Body of pancreas (tissue), 4 donors: ENCODE measurements at places on chromosomes 16 and 17. TPM values are rescaled to one million over a fixed set of nuclear protein-coding genes. Genes with fewer than 3 reads are reported as not detected.

- H3K4me1 ChIP-seq, result peaks cover 26% of the 10 kb centered on the region
- H3K27ac ChIP-seq, result no peak overlapping the region
- no peaks in the 10 kb centered on the region for H3K27me3 ChIP-seq
- no peak for DNase-seq
- no peaks in the 10 kb centered on the region for H3K36me3 ChIP-seq
- H3K4me3 ChIP-seq, result no peak overlapping the region
Measured at GRCh38 chr17:83107656-83108048, 28.2 kb downstream of the METRNL start.

DNA sequence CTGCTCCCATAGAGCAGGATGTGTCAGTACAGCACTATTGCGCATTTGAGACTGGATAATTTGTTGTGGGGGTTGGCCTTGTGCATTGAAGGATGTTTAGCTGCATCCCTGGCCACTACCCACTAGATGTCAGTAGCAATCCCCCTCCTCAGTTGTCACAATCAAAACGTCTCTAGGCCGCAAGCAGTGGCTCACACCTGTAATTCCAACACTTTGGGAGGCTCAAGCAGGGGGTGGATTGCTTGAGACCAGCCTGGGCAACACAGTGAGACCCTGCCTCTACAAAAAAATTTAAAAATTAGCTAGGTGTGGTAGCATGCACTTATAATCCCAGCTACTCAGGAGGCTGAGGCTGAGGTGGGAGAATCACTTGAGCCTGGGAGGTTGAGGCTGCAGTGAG is 48.4 kb downstream of the CENPV start:
- H3K36me3 ChIP-seq, result no peaks in the 10 kb centered on the region
- no peak for DNase-seq
- H3K4me1 ChIP-seq, result no peaks in the 10 kb centered on the region
- no peak overlapping the region for H3K27ac ChIP-seq

DNA sequence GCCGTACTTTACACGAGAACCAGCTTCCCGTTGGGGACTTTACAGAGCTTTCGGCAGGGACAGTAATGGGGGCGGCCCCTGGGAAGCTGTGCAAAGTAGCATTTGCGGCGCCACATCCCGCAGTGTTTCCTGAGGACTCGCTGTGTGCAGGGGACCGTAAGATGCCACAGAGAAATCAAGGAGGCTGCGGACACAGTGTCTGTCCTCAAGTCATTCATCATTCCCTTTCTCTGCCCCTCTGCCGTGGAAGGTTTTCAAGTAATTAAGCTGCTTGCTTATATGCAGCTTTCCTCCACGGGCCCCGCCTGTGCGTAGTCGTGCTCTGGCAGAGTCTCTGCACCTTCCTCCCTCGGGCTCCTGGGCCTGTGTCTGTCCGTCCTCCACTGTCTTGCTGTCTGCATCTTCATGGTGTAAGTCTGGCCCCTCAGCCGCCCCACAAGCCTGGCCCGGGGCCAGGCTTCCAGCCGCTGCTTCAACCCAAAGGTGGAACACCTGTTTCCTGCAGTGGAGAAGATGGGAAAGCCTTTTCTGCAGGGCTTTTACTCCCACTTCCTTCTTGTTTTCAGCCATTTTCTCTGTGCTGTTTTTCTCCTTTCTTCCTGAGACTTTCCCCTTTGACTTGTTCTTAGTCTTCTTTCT is 216.9 kb upstream of the CHMP6 start:
- H3K4me1 ChIP-seq, result no peaks in the 10 kb centered on the region
- H3K27me3 ChIP-seq, result no peaks in the 10 kb centered on the region

Gene SYCE1L
- 1.0 TPM for total RNA-seq

Gene CDH3
- total RNA-seq, result 0.66 TPM
